Astrocyte (in vitro differentiated cells and primary cell): ENCODE measurements at places on chromosomes 13 and 19. TPM values are rescaled to one million over a fixed set of nuclear protein-coding genes. Genes with fewer than 3 reads are reported as not detected.

RYR1 gene
- total RNA-seq, result 0.05 and 0.32 TPM in 2 replicates

FFAR3 gene
- not detected in 2 replicates for total RNA-seq

KIR3DL1 gene
- not detected in 2 replicates for total RNA-seq

DNA sequence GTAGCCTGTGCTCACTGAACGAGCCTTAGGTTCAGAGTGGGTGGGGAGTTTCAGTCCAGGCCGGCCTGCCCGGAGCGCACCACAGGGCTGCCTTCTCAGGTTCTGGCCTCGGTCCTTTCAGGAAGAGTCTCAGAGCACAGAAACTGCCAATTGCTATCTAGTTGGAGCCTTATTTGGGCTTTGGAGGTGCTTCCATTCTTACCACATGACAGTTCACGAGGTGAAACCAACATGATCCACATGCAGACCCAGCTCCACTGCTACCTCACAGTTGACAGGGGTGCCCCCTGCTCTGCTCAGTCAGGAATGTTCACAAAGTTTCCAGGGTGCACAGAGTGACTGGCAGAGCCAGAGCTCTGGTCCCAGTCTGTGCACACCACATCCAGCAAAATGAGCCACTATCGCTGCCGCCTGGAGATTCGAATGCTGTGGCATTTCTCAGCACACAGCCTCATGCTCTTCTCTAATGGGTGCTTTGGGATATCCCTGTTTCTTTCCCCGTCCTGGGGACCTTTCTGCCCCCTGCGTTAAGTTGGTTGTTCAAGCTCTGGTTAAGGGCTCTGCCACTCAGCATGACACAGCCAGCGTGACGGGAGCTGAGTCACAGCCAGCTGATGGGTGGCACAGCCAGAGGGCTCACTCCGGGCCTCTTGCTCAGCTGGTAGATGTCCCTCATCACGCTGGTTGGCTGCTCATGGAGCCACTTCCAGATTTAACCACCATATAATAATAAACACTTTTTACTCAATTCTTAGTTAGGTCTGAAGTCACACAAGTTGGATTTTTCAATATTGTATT is 7.5 kb upstream of the SACS start:
- DNase-seq, result no peak

DNA sequence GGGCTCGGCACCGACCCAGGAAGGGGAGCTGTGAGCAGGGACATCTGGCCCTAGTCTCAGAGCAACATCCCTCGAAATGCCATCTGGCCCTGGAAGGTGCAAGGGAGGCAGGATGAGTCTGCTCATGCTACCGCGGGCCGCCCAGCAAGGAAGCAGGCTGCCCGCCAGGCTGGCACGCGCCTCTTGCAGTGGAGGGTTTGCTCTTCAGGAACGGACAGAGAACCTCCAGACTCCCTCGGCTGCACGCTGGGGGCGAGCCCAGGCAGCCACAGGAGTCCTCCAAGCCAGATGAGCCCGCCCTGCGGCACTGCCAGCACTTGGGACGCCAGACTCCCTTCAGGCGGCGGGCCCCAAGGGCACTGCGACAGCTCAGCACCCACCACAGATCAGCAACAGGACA is 10.1 kb upstream of the ATP8B3 start:
- DNase-seq, result no peak

DNA sequence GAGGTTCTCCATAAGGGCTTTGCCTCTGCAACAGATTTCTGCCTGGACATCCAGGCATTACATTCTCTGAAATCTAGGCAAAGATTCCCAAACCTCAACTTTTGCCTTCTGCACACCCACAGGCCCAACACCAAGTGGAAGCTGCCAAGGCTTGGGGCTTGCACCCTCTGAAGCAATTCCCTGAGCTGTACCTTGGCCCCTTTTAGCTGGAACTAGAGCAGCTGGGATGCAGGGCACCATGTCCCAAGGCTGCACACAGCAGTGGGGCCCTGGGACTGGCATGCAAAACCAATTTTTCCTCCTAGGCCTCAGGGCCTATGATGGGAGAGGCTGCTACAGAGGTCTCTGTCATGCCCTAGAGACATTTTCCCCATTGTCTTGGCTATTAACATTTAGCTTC is 943.2 kb downstream of the PCDH17 start:
- no peak for DNase-seq

DNA sequence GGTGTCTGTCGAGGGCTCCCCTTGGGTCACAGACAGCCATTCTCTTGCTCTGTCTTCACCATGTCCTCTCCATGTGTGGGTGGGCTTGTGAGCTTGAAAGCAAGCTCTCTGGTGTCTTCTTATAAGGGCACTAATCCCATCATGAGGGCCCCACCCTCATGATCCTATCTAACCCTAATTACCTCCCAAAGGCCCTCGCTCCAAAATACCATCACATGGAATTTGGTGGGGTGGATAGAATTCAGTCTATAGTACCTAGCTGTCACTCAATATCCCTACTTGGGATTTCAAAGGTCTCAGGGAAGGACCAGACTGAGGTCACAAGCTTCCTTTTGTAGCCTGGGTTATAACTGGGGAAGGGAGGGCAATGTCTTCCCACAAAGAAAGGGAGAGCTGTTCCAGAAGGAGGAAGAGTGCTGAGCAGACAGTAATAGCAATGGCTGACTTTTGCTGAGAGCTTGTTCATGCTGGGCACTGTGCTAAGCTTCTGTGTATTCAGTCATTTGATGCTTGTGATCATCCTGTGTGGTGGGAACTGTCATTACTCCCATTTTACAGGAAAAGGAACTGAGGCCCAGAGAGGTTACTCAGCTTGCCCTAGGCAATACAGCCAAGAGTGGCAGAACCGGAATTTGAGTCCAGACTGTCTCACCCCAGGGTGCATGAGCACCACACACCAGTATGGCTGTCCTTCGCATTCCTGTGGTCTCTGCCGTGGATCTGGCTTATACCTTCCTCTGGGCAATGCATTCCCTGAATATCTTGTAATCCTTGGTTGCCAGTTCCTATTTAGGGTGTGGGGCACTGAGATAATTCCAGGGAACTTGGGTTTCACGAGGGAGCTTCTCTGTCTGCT is 8.2 kb downstream of the FXYD5 start:
- DNase-seq, result peak; percentile 51

GRCh38 chr13:90565985-90566713 is 781.3 kb upstream of the MIR17HG start:
- DNase-seq, result no peak

GRCh38 chr13:41682766-41683165 is 225.4 kb downstream of the RGCC start:
- DNase-seq, result no peak

DNA sequence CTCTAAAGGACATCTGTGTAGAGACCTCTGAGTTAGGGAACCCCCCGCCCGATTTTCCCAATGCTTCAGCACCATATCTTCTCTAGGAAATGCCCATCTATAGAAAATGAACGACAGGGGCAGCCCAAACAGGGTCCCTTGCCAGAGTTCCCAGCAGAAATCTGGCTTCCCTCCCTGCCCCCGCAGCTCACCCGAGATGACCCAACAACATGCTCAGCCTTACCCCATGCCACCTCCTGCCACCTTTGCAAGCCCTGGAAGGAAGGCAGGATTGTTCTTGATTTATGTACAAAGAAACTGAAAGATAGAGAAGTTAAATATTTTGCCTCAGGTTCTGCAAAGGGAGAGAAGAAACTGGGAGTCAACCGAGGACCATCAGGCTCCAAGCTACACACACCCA is 105.6 kb upstream of the UQCRFS1 start:
- DNase-seq, result no peak

DNA sequence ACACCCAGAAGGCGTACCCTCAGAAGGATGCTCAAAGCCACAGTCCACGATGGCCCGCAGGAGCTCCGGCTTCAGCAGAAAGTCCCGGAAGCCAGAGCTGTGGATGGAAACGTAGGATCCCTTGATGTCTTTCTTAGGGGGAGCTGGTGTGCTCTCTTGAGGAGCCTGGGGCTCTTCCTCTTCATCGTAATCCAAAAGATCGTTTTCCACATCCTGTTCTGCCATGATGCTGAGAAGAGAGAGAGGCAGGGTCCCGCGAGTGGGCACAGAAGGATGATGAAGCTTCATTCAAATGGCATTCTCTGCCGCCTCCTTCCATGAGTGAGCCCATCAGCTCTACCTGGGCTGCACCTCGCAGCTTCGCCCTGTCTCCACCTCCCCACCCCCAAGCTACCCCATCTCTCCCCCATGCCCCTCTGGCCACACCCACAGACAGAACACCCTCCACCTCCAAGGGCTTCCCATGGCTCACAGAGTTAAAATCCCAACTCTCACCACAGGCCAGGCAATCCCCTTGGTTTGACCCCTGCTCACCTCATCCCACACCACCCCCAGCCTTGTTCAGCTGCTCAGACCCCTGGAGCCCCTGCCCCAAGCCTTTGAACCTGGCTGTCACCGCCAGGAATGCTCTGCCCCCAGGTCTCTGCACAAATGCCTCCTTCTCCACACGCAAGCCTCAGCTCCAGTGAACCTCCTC is 6.0 kb downstream of the DDX39A start:
- DNase-seq, result no peak

GRCh38 chr19:7778081-7778480 is 15.0 kb downstream of the CLEC4M start:
- no peak for DNase-seq

- peak; percentile 65 for DNase-seq
Measured at GRCh38 chr13:79781829-79782540, 301.0 kb downstream of the NDFIP2 start.

DNA sequence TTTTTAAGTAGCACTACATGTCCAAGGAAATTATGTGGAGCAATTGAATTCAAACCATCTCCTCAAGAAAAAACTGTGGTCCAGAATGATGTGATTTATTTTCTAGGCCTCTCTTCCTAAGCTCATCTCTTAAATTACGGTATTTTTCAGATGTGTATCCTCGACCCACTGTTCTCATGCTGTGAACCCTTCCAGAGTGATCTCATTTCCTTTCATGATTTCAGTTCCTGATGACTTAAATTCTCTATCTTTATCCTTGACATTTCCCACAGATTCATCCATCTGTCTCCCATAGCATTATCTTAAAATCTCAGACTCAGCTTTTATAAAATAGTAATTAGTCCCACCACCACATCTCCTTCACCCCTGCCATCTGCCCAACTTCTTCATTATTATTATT is 117.6 kb upstream of the SPRY2 start:
- DNase-seq, result no peak
